HT1080 (cell line): ENCODE measurements at places on chromosomes 7 and 10. TPM values are rescaled to one million over a fixed set of nuclear protein-coding genes. Genes with fewer than 3 reads are reported as not detected.

MACC1 gene
- not detected in 2 replicates for total RNA-seq

ITGA8 gene
- not detected in 2 replicates for total RNA-seq

GSAP gene
- 1.2 and 1.5 TPM in 2 replicates for total RNA-seq

JCAD gene
- 8.5 and 9.5 TPM in 2 replicates for total RNA-seq

BTBD16 gene
- not detected in 2 replicates for total RNA-seq
